ENCODE measurements at places on chromosomes 6 and 20.

DNA sequence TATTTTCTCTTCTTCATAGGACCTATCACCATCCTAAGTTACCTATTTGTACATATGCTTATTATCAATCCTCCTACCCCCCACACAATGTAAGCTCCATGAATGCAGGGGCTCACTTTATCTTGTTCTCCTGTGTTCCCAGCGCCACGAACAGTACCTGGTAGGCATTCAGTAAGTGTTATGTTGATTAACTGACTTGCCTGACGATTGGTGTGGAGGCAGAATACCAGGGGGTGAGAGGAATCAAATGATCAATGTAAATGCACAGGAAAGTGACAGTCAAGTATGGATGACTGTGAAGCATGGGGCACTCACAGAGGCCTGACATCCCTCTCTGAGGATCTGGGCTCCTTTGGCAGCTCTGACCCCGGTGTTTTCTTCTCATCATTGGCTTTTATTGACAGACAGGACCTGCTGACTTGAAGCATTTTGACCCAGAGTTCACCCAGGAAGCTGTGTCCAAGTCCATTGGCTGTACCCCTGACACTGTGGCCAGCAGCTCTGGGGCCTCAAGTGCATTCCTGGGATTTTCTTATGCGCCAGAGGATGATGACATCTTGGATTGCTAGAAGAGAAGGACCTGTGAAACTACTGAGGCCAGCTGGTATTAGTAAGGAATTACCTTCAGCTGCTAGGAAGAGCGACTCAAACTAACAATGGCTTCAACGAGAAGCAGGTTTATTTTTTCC is 6.1 kb upstream of the IFT52 start:
- DNase-seq = no peak

DNA sequence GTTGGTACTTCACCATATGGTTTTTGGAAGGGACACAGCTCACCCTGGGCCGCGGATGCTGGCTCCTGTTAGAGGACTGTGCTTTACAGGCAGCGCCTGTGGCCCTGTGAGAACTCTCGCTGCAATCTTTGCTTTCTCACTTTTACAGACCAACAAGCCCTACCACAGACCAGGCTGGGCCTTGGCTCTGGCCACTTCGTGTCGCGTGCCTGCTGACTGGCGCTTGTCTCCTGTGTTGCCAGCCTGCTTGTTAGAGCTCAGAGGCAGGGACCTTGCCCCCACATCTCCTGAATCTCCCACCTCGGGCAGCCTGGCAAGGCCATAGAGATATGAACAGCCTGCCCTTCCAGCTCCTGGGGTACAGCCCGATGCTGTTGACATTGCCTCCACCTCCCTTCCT is 56.1 kb downstream of the SYNJ2 start:
- DNase-seq = no peak

- DNase-seq = no peak
These were observed 16.3 kb downstream of the RPRD1B start for GRCh38 chr20:38049800-38050199.

- DNase-seq = no peak
These were observed 109.8 kb downstream of the UBE3D start for GRCh38 chr6:82955841-82956240.

DNA sequence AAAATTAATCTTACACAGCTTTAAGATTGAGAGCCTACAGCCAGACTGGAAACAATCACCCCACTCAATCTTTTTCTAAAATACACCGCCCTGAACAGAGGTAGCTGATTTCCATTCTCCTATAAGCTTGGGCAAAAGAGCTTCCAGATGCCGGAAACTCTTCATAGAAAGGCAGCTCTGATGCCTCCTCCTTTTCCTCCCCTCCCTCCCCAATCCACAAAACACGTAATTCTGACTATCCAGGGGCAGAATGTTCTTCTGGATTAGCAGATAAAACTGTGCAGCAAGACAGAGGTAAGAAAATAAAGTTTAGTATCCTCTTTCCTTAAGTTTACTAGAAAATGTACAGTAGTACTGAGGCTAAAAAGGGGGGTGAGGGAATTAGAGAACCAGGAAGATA is 15.8 kb downstream of the ADNP start:
- DNase-seq = no peak

GRCh38 chr6:113818578-113818977 is 38.6 kb upstream of the MARCKS start:
- DNase-seq = peak; percentile 82

- DNase-seq = no peak
These were observed 153.9 kb downstream of the MRPL14 start for GRCh38 chr6:43973357-43973756.

DNA sequence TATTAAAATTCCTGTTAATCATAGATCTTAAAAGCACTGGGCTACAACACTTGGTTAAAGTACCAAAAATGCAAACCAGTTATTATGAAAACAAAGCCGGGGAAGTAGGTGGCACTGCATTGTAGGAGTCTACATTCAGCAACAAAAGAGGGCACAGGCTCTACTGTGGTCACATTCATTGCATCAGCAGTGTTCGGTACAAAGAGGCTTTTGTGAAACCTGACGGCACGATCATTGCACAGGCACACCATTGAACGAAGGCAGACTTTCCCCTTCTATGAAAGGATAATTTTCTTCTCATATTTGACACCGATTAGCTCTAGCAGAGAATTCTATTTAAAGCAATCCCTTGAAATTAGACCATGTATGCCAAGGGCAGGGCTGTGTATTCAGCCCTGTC is 44.6 kb upstream of the AGPAT4 start:
- DNase-seq = no peak

- DNase-seq = no peak
These were observed 240.4 kb downstream of the PHACTR1 start for GRCh38 chr6:12956991-12957320.

DNA sequence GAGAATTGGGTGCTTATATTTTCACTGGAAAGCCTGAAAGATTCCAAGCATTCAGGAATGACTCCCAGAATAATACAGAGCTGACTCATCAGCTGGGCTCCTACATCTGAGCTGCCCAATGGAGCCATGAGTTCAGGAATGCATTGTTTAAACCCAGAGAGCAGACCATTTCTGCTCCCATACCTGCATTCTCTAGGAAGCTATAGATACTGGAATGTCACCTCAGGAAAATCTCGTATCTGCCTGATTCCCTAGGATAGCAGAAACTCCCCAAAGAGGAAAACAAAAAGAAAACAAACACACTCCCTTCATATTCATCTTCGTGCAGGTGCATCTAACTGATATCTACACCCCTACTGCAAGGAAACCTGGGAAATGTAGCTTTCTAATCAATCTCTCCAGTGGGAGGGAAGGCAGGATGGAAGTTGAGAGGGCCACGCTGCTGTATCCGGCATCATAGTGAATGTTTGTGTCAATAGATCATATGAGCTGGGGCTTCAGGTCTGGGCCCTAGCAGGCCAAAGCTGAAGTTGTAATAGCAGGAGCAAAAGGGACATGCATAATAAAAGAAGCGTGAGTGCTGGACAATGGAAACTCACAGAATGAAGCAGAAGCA is 8.2 kb upstream of the SLC2A12 start:
- DNase-seq = no peak

DNA sequence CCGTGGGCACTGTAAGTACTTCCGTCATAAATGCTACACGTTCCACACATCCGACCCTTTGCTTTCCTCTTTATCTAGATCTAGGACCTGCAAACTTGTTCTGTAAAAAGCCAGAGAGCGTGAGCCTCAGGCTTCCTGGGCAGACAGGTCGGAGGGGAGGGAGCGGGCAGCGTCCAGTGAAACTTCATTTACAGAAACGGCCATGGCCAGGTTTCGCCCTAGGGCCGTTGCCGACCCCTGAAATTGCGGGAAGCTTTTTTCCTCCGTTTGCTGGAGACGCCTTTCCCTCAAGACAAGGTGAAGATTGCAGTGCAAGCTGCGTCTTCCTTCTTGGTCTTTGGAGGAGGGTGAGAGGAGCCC is 155.4 kb downstream of the DLL1 start:
- DNase-seq = no peak

DNA sequence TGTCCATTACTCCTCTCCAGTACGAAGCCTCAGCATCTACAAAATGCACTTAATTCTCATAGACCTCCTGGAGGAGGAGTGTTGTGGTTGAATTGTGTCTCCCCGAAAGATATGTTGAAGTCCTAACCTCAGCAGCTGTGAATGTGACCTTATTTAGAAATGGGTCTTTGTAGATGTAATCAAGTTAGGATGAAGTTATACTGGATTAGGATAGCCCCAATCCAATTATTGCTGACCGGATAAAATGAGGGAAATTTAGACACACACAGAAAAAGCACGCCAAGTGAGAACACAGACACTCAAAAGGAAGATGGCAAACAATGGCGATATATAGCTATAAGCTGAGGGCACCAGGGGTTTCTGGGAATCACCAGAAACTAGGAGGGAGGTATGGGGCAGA is 64.2 kb upstream of the FAM184A start:
- no peak for DNase-seq

- DNase-seq = no peak
These were observed 532.9 kb downstream of the CDH26 start for GRCh38 chr20:60491051-60491581.

DNA sequence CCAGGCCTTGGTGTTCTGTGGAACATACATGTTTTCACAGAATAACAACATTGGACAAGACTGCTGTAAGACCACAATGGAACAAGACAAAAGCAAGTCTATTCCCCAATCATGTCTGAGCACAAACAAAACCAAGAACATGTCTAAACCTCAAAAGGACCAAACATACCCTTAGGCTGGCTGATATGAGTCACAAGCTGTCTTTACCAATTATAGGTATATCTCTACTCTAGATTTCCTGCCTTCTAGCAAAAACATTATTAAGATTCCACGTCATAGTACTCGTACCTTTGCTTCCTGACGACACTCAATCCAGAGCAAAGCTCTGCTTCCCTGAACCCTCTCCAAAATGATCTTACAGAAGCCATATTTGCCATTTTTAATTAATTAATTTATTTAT is 15.4 kb upstream of the L3MBTL1 start:
- no peak for DNase-seq

DNA sequence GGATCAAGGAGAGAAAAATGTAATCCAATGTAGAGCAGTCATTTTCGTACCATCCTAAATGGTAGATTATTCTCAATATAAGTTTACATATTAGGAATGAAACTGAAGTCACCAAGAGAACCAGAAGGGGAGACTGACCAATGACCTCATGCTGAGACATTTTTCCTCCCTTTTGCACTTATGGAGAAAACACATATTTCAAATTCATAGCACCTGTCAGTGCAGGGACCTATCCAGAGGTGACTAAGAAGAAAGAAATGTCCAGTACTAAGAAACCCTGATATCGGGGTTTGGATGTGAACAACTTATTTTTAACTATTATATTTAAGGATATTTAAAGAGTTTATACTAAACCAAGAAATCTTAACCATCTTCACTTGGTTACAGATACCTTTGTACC is 16.6 kb upstream of the LYRM2 start:
- no peak for DNase-seq

GRCh38 chr6:13180538-13180937 is 147.8 kb downstream of the TBC1D7 start:
- DNase-seq = no peak

DNA sequence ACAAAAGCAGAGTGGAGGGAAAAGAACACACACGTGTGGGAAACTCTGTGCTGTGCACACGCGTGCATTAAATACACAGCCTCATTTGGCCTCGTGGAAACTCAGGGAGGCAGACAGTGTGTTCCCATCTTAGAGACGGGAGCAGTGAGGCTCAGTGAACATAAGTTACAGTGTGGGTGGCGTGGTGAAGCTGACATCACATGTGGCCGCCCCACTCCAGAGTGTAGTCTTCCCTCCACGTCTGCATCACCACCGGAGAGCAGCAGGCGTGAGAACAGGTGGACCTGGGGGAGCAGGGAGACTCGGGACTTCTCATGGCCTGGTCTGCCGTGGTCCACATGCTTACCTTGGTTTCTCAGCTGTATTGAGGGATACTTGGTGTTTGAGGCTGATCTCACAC is 51.7 kb downstream of the THBS2 start:
- no peak for DNase-seq

DNA sequence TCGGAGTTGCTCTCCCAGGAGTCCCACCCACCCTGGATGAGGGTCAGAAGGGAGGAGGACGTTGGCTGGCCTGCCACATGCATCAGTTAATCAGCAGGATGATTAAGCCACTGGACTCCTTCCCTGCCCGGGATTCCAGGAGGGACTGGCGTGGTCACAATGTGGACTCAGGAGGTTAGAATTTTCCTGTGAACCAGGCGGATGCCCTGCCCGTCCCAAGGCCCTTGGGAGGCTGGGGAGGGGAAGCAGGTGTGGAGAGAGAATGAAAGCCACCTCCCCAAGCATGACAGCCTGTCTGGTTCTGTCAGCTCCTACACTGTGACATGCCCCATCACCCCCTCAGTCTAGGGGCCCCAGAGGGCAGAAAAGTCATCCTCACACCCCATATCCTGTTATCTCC is 11.6 kb upstream of the ITPR3 start:
- no peak for DNase-seq

Measured in inflammatory macrophage treated with lipopolysaccharide for 4 hours (primary cell).